ENCODE measurements at places on chromosomes 16 and 17.
A peak's percentile ranks its signal among the peaks of the same experiment; 100 is the strongest.

- DNase-seq: peak; percentile 13
Observed at GRCh38 chr16:1613211-1613622, 1.1 kb downstream of the CRAMP1 start.

- DNase-seq: no peak
Observed at GRCh38 chr16:65875381-65876055, 491.0 kb upstream of the CDH5 start.

DNA sequence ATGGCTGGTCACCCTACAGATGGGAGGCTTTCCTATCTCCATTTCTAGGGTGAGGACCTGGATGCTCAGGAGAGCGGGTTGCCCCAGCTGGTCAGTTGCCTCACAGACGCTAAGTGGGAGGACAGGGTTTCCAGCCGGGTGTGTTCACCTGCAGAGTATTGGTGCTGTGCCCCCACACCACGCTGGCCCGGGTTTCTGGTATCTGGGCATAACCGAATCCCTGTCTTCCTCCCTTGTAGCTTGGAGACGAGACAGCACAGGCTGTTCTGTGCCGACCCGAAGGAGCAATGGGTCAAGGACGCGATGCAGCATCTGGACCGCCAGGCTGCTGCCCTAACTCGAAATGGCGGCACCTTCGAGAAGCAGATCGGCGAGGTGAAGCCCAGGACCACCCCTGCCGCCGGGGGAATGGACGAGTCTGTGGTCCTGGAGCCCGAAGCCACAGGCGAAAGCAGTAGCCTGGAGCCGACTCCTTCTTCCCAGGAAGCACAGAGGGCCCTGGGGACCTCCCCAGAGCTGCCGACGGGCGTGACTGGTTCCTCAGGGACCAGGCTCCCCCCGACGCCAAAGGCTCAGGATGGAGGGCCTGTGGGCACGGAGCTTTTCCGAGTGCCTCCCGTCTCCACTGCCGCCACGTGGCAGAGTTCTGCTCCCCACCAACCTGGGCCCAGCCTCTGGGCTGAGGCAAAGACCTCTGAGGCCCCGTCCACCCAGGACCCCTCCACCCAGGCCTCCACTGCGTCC lies 9.7 kb downstream of the CX3CL1 start:
- no peak for DNase-seq

DNA sequence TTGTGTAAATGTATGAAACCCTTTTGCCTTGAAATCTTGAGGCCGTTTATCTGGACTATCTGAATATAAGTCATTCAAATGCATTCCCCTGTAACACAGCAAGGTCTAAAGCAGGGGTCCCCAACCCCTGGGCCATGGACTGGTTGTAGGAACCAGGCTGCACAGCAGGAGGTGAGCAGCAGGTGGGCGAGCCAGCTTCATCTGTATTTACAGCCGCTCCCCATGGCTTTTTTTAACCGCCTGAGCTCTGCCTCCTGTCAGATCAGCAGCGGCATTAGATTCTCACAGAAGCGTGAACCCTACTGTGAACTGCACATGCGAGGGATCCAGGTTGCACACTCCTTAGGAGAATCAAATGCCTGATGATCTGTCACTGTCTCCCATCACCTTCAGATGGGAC lies 24.1 kb downstream of the DNAH3 start:
- no peak for DNase-seq

GRCh38 chr17:42273474-42274252 lies 2.5 kb downstream of the STAT5B start:
- DNase-seq: no peak

GRCh38 chr16:85514598-85515318 lies 98.4 kb upstream of the GSE1 start:
- DNase-seq: peak; percentile 83

- no peak for DNase-seq
Observed at GRCh38 chr16:69181-69580, 3.2 kb downstream of the RHBDF1 start.

DNA sequence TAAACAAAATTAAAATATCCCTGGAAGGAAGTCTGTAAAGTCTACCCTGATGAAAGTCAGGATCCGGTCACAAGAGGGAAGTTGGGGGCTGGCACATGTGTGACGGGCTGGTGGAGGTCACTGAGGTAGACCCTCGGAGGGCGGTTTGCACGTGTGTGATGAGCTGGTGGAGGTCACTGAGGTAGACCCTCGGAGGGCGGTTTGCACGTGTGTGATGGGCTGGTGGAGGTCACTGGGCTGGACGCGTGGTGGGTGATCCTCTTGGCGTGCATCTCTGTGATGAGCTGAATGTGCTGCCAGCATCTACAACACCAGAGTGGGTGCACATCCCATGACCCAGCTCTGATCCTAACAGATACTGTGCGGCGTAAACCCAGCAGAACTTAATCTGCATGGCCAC lies 43.7 kb upstream of the METRNL start:
- DNase-seq: no peak

DNA sequence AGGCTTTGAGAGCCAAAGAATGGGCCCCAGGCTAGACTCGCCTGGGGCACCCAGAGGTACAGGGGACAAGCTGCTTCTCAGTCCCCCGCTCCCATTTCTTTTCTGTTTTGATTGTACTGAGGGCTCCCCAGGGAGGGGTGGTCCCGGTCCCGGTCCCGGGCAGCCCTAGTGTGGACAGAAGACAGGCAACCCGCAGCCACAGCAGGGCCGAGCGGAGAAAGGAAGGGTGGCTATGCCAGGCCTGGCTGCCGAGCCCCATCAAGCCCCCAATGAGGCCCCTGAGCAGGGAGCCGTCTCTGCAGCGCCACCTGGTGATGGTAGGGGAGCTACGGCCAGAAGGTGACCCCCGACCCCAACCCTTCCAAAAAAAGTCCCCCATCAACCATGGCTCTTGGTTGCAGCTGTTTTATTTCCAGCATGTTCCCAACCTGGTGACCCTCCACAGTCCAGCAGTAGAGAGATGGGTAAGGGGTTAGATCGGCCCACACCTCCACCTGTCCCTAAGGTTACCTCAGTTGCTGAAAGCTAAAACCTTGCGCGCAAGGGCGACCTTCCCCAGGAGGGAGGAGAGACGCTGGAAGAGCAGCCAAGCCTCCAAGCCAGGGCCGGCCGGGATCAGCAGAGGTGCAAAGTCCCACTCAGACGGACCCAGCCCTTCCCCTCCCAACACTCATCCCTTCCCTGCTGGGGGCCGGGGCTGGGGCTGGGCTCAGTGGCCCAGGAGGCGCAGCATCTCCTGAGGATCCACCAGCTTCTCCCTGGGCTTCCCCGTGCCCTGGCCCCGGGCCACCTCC lies 2.6 kb upstream of the GRIN2C start:
- DNase-seq: peak; percentile 33

DNA sequence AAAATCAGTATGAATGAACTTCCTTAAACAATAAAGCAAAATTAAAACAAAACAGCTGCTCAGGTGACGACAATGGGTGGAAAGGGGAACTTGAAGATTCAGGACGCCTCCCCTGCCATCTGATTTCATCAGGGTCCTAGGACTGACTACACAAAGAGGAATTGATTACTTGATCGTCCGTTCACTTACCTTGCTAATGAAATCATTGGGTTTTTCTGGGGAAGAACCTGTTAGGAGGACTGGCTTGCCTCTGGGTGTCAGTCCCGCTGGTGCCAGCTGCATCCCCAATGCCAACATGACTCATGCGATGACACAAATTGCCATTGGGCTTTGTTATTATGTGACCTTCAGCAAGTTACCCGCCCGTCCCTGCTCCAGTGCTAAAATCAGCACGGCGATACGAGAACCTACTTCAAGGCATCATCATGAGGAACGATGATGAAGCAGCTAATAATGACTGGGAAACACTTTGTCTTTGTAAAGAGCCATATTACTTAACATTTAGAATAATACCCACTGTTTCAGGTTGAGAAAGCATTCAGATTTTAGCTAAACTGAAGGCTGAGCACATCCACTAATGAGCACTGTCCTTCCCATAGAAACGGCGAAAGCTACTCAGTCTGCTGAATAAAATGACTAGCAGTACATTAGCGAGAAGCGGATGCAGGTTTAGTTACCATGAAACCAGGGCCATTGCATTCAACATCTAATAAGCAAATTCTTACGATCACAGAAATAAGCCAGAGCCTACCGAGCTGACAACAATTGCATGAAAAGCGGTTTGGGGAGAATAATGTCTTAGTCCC lies 139.4 kb downstream of the ZFHX3 start:
- DNase-seq: no peak

- DNase-seq: peak; percentile 67
Observed at GRCh38 chr16:89599451-89599858, 14.0 kb upstream of the DPEP1 start.

GRCh38 chr17:36501351-36501750 lies 14.9 kb downstream of the ZNHIT3 start:
- no peak for DNase-seq

DNA sequence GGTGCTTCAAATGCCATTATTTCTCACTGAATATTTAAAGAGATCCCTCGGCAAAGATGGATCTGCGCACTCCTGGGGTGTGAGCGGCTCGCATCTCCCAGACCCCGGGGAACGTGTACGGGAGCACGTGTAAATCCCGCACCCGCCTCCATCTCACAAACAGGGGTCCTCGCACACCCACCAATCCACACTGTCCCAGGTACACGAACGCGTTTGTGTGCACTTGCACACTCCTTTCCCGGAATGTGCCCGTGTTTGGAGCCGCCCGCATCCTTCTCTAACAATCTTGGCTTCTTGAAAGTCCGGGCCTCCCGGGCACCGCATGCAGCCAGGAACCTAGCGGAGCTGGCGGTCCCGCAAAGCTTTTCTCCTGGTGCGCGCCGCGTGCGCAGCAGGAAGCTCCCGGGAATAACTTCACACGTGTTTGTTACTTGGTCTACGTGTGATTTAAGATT lies 2.5 kb upstream of the SALL1 start:
- peak; percentile 55 for DNase-seq

- DNase-seq: peak; percentile 56
Observed at GRCh38 chr16:88451586-88452481, 1.2 kb upstream of the ZFPM1 start.

- no peak for DNase-seq
Observed at GRCh38 chr17:79628861-79629547, 18.2 kb upstream of the RBFOX3 start.

GRCh38 chr17:7843536-7844291 lies 9.7 kb downstream of the KDM6B start:
- DNase-seq: peak; percentile 88

- DNase-seq: no peak
Observed at GRCh38 chr16:11056993-11057649, 112.8 kb downstream of the CLEC16A start.

GRCh38 chr16:89586853-89587252 lies 11.3 kb downstream of the CPNE7 start:
- DNase-seq: no peak

GRCh38 chr16:67963662-67964321 lies 4.6 kb downstream of the SLC12A4 start:
- DNase-seq: no peak

DNA sequence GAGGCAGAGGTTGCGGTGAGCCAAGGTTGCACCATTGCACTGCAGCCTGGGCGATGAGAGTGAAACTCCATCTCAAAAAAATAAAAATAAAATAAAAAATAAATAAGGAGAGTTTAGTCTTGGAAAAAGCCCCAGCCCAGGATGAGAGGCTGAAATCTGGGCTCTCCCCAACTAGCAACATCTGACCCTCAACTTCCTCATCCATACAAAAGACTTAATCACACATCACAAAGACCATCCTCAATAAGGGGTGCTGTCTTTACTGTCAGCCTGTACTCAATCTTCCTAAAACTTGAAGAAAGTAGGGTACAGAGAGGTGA lies 11.4 kb upstream of the SLC4A1 start:
- DNase-seq: no peak

DNA sequence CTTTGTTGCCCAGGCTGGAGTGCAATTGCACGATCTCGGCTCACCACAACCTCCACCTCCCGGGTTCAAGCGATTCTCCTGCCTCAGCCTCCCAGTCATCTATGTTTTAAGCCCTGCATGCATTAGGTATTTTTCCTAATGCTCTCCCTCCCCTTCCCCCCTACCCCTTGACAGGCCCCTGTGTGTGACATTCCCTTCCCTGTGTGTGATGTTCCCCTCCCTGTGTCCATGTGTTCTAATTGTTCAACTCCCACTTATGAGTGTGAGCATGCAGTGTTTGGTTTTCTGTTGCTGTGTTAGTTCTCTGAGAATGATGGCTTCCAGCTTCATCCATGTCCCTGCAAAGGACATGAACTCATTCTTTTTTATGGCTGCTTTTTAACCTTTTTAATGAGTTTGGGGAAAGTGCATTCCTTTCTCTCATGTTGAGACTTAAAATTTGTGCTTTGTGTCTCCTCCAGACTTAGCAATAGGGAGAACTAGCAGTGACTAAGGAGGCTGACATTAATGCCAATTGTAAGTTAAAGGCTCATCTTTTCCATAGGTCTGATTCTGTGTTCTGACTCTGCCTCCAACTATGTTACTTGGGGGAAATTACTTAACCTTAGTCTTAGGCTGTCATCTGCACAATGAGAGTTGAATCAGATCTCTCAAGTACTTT lies 17.7 kb upstream of the PHAF1 start:
- DNase-seq: no peak

GRCh38 chr17:8408371-8408770 lies 10.7 kb upstream of the RNF222 start:
- peak; percentile 91 for DNase-seq

GRCh38 chr17:69501591-69502468 lies 87.3 kb downstream of the MAP2K6 start:
- DNase-seq: peak; percentile 54

- no peak for DNase-seq
Observed at GRCh38 chr17:69096541-69096940, 35.8 kb upstream of the ABCA9 start.

GRCh38 chr17:44338702-44339101 lies 6.4 kb upstream of the GRN start:
- peak; percentile 84 for DNase-seq

GRCh38 chr16:85029981-85030401 lies 2.4 kb downstream of the KIAA0513 start:
- DNase-seq: no peak

GRCh38 chr17:70658317-70658716 lies 489.0 kb downstream of the KCNJ2 start:
- no peak for DNase-seq

- no peak for DNase-seq
Observed at GRCh38 chr17:81526662-81527571, 1.3 kb upstream of the FSCN2 start.

DNA sequence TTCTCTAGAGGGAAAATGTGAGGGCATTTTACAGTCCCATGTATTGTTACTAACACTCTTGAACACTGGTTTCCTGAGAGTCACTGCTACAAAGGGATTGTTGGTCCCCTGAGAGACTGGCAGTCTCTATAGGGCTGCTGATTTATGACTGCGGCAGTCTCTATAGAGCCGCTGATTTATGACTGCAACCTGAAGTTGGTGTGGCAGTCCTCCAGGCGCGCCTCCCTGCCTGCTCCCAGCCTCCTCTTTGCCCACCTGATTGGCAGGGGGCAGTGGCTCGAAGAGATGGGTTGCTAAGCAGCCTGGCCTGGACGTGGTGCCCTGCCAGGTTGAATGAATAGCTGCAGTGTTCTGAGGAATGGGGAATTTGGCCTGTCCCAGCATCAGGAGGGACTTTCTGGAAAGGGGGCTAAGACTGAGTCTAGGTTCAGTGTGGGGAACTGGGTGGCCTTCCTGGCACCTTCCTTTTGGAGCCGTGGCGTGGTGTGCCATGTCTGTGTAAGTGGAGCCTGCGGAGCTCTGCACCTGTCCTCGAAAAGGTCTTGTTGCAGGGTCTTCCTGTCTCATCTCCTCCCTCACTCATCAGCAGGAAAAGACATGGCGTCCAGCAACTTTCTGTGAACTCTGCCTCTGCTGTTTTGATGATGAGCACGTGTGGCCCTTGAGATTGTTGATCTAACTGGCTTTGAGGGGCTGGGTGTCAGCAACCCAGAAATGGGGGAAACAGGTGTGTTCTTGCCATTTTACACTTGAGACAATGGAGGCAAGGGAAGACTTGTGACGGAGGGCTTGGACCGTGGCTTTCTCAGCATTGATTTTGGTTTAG lies 24.9 kb downstream of the SAP30BP start:
- DNase-seq: no peak
